ENCODE measurements at places on chromosomes 12 and 14.

DNA sequence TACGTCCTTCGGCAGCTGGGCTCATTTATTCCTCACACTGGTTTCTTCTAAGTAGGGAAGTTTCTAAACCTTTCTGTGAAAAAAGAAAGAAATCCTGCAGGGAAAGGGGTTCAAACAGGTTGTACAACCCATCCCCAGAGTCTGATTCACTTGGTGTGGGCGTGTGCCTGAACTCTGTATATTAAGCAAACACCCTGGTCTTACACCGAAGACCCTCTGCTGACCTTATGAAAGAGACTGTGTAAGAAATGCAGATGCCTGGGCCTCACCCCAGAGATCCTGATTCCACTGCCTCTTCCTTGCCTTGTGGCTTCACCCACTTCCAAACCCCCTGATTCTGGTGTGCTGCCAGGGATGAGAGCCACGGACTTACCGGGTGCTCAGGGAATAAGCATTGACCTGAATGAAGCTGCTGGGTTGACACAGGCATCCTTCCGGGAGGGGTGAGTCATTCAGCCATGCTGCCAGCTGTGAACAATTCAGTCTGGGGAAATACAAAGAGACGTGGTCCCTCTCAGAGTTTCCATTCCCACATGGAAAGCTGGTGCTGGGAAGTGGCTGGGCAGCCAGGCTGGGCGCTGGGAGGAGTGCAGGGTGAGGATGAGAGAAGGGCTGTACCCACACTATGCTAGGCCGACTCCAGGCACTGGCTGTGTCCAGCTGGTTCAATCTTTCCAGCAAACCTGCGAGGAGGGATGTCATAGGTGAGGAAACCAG lies 26.5 kb upstream of the ACTN1 start:
- peak; percentile 77 for DNase-seq

- no peak for DNase-seq
Observed at GRCh38 chr12:54734196-54734950, 86.2 kb upstream of the DCD start.

DNA sequence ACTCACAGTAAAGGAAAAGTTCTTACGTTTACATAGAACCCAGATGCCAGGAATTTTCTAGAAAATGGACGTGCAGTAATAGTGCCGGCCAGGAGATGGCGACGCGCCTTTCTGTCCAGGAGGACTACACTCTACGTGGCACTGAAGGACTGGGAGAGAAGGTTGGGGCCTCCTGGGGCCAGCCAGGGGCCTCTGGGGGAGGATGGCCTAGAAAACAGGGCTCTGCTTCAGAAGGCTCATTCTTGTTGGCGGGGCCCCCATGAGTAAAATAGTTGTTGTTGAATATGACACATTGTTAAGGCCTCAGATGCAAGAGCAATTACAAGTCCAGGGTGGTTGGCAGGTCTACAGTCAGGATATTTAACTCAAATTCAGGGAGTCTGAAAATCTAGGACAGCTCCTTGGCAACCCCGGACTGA lies 120.1 kb upstream of the MAX start:
- DNase-seq = no peak

- no peak for DNase-seq
Observed at GRCh38 chr12:123057513-123058265, 77.2 kb downstream of the ARL6IP4 start.

GRCh38 chr14:96888158-96888557 lies 91.0 kb downstream of the VRK1 start:
- DNase-seq = no peak

DNA sequence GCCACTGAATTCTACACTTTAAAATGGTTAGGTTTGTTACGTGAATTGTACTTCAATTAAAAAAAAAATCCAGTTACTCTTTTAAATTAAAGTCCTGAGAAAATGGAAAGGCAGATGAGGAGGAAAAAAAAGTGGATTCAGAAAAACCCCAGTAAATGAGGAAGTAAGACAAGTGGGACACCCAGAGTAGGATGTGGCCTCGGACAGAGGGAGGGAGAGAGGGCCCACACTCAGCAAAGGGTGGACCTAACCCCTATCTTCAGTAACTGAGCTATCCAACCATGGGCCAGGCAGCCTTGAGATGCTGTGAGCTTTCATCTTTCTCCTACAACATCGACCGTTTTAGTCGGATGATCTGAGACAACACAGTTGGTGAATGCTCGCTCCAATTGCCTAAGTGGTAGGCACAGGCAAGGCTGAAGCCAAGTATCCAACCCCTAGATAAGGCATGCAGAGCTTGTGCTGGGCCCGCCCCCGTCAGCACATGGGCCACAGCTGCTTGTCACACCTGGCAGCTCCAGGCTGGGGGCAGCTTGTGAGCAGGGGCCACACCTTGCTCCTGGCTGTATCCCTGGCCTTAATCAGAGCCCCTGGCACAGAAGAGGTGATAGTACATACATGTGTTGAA lies 142.1 kb downstream of the TTC7B start:
- DNase-seq = no peak

- no peak for DNase-seq
Observed at GRCh38 chr14:55781046-55781445, 201.0 kb downstream of the KTN1 start.

- no peak for DNase-seq
Observed at GRCh38 chr14:61031026-61031425, 50.0 kb downstream of the SLC38A6 start.

DNA sequence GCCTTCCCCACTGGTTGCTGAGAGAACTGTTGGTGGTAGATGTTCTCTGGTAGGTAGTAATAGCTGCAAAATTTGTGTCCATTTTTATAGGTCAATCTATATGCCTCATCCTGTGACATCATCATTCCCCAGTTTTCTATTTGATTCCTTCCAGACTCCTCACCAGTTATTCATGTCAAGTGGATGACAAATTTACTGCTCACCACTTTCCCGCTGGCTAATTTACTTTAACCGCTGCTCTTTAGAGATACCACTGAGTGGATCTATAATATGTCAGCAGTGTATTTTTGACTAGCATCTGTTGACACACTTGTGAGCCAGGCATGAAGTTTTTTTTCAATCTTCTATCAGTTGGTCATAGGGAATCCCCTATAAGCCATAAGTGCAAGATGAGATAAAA lies 24.6 kb downstream of the GPR65 start:
- DNase-seq = no peak

All from fibroblast of the conjunctiva (primary cell).